ENCODE measurements at places on chromosomes 7 and 10. TPM values are rescaled to one million over a fixed set of nuclear protein-coding genes. Genes with fewer than 3 reads are reported as not detected.

GRCh38 chr10:11313463-11313862, 295.8 kb downstream of the CELF2 start:
- no peak for DNase-seq

- no peak for DNase-seq
Observed at GRCh38 chr7:16397501-16398145, 23.7 kb downstream of the CRPPA start.

- no peak for DNase-seq
Observed at GRCh38 chr10:1406967-1407945, 330.1 kb downstream of the ADARB2 start.

DNA sequence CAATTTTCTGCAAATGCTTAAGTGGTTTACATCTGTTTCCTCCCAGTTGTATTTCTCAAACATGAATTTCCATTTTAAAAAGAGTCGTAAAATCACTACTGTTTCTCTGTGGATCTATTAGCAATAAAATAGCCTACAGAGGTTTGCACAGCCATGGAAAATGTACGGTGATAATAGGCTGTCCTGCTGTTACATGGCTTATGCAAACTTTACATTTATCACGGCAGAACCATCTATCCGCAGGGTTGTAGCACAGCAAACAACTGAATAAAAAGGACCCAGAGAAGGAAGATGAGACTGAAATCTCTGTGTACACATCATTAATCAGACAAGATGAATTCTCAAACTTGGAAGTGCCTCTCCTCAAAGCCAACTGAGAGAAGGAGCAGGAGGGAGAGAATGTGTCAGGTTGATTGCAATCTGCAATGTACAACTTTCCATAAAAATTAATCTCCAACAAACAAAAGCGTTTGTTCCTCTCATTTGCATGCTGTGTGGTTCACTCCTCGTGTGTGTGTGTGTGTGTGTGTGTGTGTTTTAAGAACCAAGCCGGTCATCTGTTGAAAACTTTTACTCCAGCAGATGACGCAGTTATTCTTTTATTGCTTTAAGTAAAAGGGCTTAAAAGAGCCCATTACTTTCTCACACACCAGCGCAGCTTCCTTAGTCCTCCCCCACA, 279.3 kb downstream of the SKAP2 start:
- peak; percentile 22 for DNase-seq

DNA sequence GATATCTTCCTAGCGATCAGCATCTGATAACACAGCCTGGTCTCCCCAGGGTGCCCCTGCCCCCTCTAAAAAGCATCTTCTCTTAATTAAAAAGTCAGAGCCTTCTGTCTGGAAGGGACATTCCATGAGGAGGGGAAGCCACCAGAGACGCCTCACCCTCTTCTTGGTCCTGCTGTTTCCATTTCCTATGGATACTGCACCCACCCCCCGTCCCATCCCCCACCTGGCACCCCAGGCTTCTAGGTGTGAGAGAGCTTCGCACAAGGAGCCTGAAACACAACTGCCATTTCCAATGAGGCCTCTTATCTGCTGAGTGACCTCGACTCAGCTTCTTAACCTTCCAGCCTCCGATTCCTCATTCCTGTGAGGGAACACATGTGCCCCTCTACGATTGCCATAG, 51.4 kb downstream of the COL13A1 start:
- no peak for DNase-seq

DNA sequence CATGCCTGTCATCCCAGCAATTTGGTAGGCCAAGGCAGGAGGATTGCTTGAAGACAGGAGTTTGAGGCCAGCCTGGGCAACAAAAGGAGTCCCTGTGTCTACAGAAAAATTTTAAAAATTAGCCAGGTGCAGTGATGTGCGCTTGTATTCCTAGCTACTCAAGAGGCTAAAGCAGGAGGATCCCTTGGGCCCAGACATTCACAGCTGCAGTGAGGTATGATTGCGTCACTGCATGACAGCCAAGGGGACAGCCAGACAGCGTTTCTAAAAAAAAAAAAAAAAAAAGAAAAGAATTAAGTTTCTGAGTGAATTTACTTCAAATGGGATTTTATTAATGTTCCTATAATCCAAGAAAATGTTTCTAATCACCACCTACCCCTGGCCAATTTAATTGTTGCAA, 87.4 kb upstream of the RNF148 start:
- no peak for DNase-seq

The FAM53B gene
- 51.8 TPM for total RNA-seq

DNA sequence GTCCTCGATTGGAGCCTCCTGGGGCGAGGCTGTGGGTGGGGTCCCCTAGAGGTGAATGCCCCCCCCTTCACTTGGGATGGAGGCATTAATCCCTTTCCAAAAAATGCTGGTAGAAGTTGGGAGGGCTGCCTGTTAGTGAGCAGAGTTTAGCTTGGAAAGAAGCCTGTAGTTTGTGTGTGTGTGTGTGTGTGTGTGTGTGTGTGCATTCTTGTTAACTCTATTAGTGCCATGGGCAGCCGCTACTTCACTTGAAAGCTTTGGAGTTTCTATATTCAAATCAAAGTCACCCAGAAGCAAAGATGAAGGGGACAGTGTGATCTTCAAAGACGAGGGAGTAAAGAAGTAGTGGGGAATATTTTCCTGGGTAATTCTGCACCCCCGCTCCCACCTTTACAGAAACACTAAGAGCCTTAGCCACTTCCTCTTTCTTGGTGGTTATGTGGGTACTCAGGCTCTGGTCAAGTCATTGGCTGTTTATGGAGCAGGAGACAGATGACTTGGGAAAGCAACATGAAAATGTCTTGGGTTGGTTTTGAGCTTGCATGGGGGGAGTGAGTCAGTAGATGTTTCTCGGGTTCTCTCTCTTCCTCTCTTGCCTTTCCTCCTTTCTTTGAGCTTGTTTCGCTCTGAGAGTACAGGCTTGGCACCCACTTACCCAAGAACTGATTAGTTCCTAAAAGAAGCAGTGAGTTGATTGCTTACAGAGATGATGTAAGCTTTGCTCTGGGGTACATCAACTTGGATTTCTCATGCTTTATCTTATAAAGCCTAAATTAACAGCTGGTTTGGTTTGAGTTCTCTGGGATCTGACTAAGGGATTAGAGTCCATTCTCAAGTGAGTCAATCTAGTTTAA, 35.9 kb downstream of the TCF7L2 start:
- peak; percentile 63 for DNase-seq

DNA sequence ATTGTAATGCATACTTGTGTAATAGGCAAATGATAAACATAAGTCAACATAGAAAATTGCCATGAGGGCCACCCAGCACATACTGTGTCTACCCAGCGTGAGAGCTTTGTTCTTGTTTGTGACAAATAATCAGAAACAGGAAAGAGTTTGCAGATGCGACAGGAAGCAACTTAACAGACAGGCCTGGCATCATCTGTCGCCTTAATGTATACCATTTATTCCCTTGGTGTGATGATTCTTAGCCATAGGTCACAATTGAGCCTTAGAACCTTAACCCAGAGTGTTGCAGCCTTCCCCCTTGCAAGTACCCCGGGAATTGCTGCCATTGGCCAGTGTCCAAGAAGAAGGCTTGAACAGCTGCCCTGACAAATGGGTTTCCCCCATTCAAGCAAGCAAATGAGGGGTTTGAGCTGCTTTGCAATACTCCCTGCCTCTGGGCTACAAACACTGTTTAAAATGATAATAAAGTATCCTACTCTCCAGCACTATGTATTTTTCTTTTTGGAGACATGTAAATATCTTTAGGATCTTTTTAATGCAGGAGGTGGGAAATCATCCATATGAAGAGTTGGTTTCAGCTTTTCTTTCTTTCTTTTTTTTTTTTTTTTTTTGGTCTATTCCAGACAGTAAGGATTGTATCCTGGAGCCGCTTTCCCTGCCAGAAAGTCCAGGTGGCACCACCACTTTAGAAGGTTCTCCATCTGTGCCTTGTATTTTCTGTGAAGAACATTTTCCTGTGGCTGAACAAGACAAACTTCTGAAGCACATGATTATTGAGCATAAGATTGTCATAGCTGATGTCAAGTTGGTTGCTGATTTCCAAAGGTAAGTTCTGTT, 80.0 kb downstream of the ZNF277 start:
- DNase-seq, result no peak

The ANLN gene
- total RNA-seq, result 113 TPM

The CALY gene
- total RNA-seq, result not detected

- DNase-seq, result no peak
Observed at GRCh38 chr7:127911968-127912511, 119.2 kb downstream of the LRRC4 start.

DNA sequence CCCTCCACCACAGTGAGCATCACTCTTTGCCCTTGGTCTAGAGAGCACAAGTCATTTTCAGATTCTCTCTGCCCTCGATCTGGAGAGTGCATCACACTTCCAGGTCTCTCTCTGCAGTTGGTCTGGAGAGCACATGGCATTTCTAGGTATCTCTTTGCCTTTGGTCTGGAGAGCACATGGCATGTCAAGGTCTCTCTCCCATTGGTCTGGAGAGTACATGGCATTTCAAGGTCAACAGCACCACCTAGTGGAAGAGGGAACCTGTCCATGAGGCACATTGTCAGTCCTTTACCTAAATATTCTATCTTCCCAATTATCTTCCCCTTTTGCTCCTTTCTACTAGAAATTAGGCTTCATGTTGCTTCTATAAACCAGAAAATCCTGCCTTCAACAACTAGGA, 1139.4 kb downstream of the XPNPEP1 start:
- DNase-seq, result peak; percentile 27

- DNase-seq, result peak; percentile 20
Observed at GRCh38 chr7:144835155-144835611, 670 bp downstream of the TPK1 start.

The CPN1 gene
- total RNA-seq, result not detected

DNA sequence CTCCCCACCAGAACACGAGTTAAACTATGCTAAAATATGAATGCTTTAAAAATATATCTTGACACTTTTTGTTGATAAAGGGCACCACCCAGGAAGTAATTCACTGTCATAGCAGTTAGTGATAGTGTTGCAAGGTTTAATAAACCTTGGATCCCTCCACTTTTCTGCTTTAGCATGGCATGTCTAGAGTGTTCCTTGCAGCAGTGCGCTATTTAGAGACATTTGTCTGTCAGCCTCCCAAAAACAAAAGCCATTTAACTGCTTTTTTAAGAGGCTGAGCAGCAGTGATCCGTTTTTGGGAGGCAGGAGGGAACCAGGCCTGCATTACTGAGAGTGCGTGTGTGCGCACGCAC, 69.6 kb upstream of the RAB11FIP2 start:
- DNase-seq, result no peak

The LRRC17 gene
- not detected for total RNA-seq

DNA sequence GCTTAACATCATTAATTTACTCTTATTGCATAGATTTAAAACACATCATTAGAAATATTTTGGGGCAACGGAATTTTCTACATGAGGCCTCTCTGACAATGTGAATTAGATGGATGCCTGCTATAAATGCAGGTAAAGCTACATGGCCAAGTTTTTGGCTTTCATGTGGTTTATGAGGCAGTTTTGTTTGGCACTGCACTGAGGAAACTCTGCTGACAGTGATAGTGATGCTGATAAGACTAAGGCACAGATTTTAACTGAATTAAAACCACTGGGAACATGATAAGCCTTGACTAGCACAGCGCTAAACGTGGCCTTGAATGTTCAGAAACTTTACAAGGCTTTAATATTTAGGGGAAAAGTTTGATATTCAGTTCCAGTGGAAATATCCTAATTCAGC, 114.3 kb upstream of the NOBOX start:
- no peak for DNase-seq

DNA sequence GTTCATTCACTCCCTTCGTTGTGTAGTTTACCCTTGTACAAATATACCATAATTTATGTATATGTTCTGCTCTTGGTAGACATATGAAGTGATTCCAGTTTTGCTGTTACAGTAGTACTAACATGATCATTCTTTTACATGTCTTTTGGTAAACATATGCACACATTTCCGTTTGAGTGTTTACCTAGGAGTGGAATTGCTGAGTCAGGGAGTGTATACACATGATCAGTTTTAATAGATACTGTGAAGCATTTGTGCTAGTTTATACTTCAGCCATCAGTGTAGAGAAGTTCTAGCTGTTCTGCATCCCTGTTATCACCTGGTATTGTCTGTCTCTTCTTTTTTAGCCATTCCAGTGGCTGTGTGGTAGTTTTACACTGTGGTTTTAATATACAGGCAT, 34.5 kb upstream of the CYP26C1 start:
- DNase-seq, result no peak

Data from mammary epithelial cell (primary cell).